ENCODE measurements at places on chromosomes 5 and 9. TPM values are rescaled to one million over a fixed set of nuclear protein-coding genes. Genes with fewer than 3 reads are reported as not detected.

The DOK3 gene
- 4.1 TPM for polyA plus RNA-seq

DNA sequence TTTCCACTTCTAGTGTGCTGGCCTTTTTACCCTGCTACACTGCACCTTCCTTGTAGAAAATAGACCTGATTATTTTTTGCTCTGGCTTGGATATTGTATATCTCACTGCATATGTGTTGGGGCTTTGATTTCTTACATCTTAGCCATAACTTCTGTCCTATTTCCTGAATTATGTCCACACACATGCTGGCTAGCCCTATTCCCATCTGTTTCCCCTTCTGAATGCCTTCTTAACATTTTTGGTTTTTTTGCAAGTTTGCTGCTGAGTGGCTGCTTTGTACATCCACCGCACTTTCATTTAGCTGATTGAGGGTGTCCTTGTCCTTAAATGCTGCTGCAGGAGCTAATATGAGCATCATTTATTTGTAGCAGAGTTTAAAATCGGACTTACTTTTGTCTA is 26.9 kb downstream of the CFAP95 start:
- no peak for DNase-seq

DNA sequence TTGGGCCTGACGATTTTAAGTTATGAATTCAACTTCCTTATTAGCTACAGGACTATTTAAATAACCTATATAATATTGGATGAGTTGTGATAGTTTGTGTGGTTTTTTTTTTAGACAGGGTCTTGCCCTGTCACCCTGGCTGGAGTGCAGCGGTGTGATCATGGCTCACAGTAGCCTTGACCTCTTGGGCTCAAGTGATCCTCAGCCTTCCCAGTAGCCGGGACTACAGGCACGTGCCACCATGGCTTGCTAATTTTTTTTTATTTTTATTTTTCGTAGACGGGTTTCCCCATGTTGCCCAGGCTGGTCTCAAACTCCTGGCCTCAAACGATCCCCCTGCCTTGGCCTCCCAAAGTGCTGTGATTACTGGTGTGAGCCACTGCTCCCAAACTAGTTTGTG is 17.6 kb downstream of the SPZ1 start:
- DNase-seq = no peak

GRCh38 chr5:147507480-147508126 is 2.3 kb downstream of the DPYSL3 start:
- DNase-seq = no peak

DNA sequence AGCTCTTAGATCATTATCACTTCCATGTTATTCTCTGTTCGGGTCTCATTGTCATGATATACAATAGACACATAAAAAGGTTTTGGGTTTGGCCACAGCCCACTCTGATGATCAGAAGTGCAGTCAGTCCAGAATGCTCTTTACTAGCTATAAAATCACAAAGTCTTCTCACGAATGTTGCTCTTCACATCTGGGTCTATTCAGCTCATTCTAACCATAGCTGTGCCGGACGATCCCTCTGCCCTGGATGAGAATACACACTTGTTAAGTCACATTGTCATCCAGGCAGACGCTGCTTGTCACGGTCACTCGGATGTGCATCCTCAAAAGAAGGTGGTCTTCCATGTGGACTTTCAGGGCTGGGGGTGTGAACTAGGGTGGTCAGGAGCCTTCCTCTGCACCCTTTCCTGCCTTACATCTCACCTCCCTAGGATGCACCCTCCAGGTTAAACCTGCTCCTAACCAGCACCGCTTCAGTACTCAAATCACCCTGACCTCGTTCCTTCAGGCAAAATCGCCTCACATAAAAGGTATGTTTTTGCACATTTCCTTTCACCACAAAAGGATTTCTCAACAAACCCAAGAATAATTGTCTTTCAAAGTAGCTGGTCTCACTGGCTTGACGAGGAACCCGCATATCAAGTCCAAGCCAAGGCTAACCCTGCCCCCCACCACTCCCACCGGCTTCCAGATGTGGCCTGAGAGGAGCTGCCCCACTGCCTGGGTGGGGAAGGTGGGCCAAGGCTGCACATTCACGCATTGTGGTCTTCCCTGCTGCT is 21.9 kb downstream of the ANKH start:
- no peak for DNase-seq

The S1PR3 gene
- polyA plus RNA-seq = 6.0 TPM

The CLK4 gene
- 8.2 TPM for polyA plus RNA-seq

The NOXA1 gene
- polyA plus RNA-seq = 24.9 TPM

DNA sequence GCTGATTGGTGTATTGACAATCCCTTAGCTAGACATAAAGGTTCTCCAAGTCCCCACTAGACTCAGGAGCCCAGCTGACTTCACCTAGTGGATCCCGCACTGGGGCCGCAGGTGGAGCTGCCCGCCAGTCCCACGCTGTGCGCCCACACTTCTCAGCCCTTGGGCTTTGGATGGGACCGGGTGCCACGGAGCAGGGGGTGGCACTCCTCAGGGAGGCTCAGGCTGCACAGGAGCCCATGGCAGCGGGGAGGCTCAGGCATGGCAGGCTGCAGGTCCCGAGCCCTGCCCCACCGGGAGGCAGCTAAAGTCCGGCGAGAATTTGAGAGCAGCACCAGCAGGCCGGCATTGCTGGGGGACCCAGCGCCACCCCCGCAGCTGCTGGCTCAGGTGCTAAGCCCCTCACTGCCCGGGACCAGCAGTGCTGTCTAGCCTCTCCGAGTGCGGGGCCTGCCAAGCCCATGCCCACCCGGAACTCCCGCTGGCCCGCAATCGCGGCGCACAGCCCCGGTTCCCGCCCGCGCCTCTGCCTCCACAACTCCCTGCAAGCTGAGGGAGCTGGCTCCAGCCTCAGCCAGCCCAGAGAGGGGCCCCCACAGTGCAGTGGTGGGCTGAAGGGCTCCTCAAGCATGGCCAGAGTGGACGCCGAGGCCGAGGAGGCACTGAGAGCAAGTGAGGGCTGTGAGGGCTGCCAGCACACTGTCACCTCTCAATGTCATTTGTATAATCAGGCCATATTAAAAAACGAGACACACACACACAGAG is 437.2 kb downstream of the CSNK1G3 start:
- DNase-seq = no peak

The POU5F2 gene
- polyA plus RNA-seq = under 0.01 TPM

GRCh38 chr9:131432597-131433301 is 38.9 kb downstream of the PRRC2B start:
- DNase-seq = no peak

All from small intestine (tissue), 16 donors.